ENCODE measurements at places on chromosomes 5 and 9. TPM values are rescaled to one million over a fixed set of nuclear protein-coding genes. Genes with fewer than 3 reads are reported as not detected.
A peak's percentile ranks its signal among the peaks of the same experiment; 100 is the strongest.

- no peak for DNase-seq
Observed at GRCh38 chr5:90351101-90351500, 58.5 kb downstream of the CETN3 start.

- DNase-seq = no peak
Observed at GRCh38 chr9:20462410-20462809, 159.9 kb downstream of the MLLT3 start.

Gene THBS4
- 3.8 TPM for polyA plus RNA-seq

Gene QRFP
- polyA plus RNA-seq = 0.59 TPM

DNA sequence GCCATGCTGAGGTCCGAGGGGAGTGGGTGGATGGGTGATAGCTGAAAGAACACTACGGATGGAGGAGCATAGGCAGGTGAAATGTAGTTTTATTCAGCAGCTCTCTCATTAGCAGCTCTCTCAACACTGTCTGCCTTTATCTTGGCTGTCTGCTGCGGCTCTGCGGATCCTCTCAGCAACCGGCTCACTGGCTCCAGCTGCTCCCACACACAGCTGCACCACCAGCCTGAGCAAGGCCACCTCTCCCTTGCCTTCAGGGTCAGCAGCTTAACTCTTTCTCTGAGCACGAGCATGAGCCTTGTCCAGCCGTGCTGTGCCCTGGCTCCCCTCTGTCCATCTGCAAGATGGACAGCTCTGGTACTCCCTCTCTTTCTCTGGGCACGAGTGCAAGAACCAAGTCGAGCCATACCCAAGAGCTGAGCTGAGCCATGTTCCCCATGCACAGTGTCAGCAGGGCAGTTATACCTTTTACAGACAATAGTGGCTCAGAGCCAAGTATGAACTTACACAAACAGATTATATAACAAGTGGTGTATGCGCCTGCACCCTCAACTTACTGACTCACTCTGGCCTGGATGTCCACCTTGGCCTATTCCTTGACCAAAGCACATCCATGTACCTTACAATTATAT, 108.5 kb downstream of the MACIR start:
- peak; percentile 52 for DNase-seq

Data from left lung (tissue), 14 donors.